ENCODE measurements at places on chromosomes 6 and 20.

GRCh38 chr6:145783796-145784195 is 30.8 kb downstream of the FBXO30 start:
- H3K27ac ChIP-seq, result no peak overlapping the region
- H3K27me3 ChIP-seq, result no peaks in the 10 kb centered on the region
- peaks cover 6% of the 10 kb centered on the region for H3K36me3 ChIP-seq
- H3K4me1 ChIP-seq, result no peaks in the 10 kb centered on the region
- DNase-seq, result no peak

DNA sequence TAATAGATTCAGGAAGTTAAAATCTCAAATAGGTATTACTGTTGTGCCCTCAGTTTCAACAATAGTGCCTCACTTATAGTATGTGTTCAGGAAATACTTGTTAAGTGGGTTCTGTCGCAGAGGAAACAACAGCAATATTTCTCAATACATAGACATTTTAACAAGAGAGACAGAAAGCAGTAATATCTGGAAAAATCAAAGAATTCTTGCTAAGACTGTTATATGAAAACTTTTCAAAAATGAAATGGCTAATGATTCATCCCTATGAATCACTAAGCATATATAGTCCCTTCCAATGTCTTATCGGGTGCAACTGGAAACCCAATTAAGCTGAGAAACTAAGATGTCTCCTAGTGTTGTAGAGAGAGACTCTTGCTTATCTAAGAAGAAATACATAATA is 668.9 kb downstream of the TFAP2A start:
- H3K27ac ChIP-seq, result no peak overlapping the region
- no peaks in the 10 kb centered on the region for H3K4me1 ChIP-seq
- DNase-seq, result no peak

DNA sequence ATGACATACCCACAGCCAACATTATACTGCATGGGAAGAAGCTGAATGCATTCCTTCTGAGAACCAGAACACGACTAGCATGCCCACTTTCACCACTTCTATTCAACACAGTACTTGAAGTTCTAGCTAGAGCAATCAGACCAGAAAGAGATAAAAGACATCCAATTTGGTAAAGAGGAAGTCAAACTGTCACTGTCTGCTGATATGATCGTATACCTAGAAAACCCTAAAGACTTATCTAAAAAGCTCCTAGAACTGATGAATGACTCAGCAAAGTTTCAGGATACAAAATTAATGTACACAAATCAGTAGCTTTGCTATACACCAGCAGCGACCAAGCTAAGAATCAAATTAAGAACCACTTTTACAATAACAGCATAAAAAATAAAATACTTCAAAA is 60.5 kb downstream of the EYS start:
- H3K36me3 ChIP-seq, result no peaks in the 10 kb centered on the region
- H3K27ac ChIP-seq, result no peak overlapping the region
- H3K4me1 ChIP-seq, result no peaks in the 10 kb centered on the region
- no peak for DNase-seq
- no peaks in the 10 kb centered on the region for H3K27me3 ChIP-seq

DNA sequence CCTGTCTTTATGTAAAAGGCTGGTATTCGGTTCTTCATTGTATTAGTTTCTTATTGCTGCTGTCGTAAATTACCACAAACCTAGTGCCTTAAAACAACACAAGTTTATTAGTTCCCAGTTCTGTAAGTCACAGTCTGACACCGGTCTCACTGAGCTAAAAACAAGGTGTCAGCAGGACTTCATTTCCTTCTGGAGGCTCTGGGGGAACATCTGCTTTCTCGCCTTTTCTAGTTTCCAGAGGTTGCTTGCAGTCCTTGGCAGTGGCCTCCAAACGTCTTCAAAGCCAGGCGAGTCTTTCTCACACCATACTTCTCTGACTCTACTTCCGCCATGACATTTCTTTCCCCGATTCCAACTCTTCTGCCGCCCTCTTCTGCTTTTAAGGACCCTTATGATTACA is 43.0 kb upstream of the ZFAND3 start:
- H3K27me3 ChIP-seq, result no peaks in the 10 kb centered on the region
- DNase-seq, result no peak
- no peaks in the 10 kb centered on the region for H3K4me1 ChIP-seq
